ENCODE measurements at places on chromosomes 3 and 15.

GRCh38 chr15:64344651-64345294 lies 11.2 kb downstream of the CSNK1G1 start:
- DNase-seq = no peak

DNA sequence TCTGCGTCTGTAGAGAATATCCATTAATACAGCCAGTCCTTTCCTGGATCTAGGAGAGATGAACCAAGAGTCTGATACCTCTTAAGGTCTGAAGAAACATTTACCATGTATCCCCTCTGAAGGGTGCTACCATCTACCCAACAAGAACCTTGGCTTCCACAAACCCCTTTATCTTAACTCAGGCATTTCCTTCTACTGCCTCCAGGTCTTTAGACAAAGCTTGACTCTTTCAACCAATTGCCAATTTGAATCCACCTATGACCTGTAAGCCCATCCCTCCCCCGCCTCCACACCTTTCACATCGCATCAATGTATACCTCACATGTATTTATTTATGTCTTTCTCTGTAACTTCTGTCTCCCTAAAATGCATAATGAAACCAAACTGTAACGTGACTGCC lies 139.5 kb downstream of the SNRK start:
- no peak for DNase-seq

- DNase-seq = no peak
Observed at GRCh38 chr15:35852818-35853624, 307.1 kb upstream of the DPH6 start.

GRCh38 chr15:74616366-74616939 lies 817 bp downstream of the CLK3 start:
- peak; percentile 53 for DNase-seq

Data from stimulated activated CD8-positive, alpha-beta memory T cell treated with anti-CD3 and anti-CD28 coated beads, Interleukin-2, amount 100 ng/mL, for 1 hour (primary cell).